ENCODE measurements at places on chromosomes 7 and 10.

GRCh38 chr10:117797296-117797695 lies 249.4 kb downstream of the RAB11FIP2 start:
- DNase-seq = no peak

DNA sequence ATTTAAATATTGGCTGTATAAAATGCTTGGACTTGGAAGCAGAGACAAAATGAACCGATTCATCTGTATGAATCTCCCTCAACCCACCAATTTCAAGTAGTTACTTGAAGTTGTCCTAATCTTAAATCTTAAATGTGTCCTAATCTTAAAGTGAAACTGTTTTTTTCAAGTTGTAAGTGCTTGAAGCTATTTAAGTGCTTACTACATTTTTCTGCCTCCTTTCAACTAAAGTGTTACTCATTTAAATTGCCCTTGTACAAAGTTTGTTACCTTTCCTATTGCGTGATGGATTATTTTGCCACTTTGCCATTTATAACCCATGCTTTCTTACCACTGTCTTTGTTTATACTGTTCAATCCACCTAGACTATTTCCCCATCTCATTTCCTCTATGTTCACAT lies 2.8 kb downstream of the BCAP29 start:
- DNase-seq = no peak

DNA sequence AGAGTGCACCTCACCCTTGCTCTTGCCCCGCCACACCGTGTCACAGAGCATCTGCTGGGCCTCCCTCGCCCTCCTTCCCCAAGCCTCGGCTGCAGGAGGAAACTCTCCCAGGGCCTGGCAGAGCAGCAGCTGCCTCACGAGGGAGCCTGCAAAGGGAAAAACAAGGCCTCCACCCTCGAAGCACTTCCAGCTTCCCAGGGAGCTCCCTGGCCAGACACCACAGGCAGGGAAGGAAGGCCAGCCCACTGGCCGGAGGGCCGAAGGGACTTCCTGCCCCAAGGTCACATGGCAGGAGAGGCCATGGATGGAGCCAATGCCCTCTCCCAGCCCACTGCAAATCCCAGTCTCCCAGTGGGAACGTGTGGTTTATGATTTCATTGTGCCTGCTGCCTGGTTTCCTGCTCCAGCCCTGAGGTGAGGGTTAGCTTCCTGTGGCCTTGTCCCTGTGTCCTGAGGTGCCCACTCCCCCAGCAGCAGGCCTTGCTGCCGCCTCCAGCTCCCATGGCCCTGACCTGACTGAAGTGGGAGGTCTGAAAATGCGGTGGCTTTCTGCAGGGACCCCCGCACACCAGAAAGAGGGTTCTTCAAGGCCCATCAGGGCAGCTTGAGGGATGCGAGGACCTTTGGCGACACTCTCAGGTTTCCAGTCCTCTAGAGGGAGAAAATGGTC lies 100.5 kb upstream of the PPIF start:
- DNase-seq = no peak

- DNase-seq = no peak
Measured at GRCh38 chr7:15686957-15687545, 568 bp upstream of the MEOX2 start.
